ENCODE measurements at places on chromosomes 2 and 18. TPM values are rescaled to one million over a fixed set of nuclear protein-coding genes. Genes with fewer than 3 reads are reported as not detected.

DNA sequence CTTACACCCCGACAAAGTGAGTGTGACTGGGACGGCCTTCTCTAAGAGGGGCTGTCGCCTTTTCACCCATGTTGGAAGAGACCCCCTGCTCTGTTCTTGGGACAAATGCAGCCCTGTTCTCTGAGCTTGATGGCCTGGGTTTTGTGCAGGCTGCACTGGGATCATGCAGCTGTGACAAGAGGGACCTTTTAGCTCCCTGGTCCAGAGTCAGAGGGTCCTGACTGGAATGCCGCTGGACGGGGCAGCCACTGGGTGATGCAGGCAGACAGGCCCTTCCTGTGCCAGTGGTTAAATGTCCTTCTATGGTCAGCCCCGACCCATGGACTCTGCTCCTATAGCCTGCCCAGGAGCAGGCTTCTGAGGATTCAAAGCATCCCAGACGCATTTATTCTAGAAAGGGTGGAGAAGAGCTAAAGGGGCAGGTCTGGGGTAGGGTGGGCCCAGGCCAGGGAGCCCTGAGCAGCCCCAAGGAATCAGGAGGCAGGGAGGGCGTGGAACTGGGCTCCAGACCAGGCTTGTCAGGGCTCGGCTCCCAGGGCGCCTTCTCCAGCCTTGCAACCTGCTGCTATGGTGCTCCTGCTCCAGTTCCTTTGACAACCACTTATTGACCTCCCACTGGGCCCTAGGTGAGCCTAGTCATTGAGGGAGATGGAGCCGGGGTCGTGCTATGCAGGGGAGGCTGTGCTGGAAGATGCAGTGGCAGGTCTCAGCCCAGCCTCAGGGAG, 277.9 kb upstream of the HS6ST1 start:
- H3K27me3 ChIP-seq = no peaks in the 10 kb centered on the region
- no peaks in the 10 kb centered on the region for H3K36me3 ChIP-seq
- H3K27ac ChIP-seq = no peak overlapping the region
- no peaks in the 10 kb centered on the region for H3K4me1 ChIP-seq
- DNase-seq = no peak
- no peak overlapping the region for H3K4me3 ChIP-seq

DNA sequence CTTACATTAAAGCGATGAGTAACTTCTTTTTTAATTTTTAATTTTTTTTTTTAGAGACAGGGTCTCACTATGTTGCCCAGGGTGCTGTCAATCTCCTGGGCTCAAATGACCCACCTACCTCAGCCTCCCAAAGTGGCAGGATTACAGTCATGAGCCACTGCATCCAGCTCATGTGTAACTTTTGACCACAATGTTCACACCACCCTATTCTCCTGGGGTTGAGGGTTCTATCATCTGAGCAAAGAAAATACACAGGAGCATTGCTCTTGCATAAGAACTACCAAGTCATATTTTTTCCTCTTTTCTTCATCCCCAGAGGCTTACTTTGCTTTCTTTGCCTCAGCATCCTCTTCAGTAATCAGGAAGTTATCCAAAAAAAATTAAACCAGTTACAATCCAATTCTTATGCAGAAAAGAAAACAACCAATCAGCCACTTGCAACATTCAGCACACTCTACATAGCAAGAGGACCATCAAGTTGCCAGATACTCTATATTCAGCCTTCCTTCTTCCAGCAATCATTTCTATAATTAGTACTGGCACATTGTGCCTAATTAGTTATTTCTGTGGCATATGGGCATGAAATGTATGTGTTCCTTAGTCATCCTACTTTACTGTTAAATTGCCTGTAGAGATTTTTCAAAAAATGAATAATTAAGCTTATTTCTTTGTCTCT, 345.6 kb downstream of the AKAIN1 start:
- H3K27me3 ChIP-seq = no peaks in the 10 kb centered on the region
- DNase-seq = no peak
- no peaks in the 10 kb centered on the region for H3K4me1 ChIP-seq
- H3K36me3 ChIP-seq = no peaks in the 10 kb centered on the region
- H3K27ac ChIP-seq = no peak overlapping the region
- H3K4me3 ChIP-seq = no peak overlapping the region

DNA sequence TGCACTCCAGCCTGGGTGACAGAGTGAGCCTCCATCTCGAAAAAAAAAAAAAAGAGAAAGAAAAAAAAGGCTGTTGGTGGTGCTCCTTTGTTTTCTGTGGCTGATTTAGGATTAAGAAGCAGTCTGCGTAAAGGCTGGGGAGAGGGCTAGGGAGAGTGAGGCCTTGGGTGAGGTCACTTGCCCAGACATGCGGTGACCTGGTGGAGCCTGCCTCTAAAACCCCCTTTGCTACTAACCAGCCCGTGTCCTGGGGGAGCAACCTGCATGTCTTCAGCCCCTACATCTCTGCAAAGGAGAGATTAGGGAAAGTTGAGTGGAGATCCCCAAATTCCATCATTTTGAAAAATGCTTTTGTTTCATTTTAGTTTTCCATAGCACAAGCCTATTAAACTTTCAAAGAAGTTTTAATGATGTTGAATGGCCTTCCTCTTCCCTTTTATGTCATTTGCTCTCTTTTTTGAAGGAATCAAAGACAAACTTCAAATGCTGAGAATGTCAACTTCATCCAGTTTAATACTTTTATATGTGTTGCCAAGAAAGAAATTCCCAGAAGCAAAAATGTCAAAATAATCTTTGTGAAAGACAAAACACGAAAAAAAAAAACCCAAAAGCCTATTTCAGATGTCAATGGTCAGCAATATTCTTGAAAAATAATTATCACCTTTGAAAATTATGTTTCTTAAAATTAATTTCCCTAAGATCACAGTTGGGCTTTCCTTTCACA, 38.9 kb upstream of the RALBP1 start:
- no peak overlapping the region for H3K27ac ChIP-seq
- H3K4me1 ChIP-seq = peaks cover 6% of the 10 kb centered on the region
- H3K27me3 ChIP-seq = peaks cover 3% of the 10 kb centered on the region
- no peak for DNase-seq
- H3K36me3 ChIP-seq = no peaks in the 10 kb centered on the region

- H3K4me1 ChIP-seq = no peaks in the 10 kb centered on the region
- no peak for DNase-seq
- H3K4me3 ChIP-seq = no peak overlapping the region
These were observed 174.8 kb downstream of the UBR3 start for GRCh38 chr2:170002096-170002495.

DNA sequence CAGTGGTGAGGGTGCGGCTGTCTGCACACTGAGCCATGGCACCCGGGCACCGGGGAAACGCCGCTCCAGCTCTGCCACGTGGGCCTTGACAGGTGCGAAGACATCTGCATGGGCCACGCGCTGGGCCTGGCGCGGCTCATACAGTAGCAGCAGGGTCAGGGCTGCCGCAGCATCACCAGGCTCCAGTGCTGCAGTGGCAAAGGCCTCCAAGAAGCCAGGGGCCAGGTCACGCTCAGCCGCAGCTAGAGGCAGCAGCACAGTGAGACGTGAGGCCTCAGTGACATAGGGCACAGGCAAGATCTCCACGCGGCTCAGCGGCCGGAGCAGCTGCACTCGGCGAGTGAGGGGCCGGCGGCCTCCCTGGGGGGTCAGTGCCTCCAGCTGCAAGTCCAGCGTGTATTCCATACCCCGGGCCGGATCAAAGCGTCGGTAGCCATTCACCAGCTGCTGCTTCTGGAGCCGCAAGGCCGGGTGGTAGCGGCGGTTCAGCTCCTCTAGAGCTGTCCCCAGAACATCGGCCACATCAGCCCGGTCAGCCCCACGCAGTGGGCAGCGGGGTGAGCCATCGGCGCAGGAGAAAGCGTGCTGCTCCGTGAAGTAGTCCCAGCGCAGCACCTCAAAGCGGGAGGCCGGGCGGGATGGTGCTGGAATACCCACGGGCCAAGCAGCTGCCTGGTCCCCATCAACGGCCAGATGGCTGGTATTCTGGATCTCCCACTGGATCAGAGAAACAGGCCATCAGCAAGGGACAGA, 3.5 kb downstream of the CHPF start:
- no peak overlapping the region for H3K27ac ChIP-seq
- DNase-seq = no peak
- H3K36me3 ChIP-seq = peaks cover 8% of the 10 kb centered on the region
- no peak overlapping the region for H3K4me3 ChIP-seq
- peaks cover 21% of the 10 kb centered on the region for H3K4me1 ChIP-seq

- no peak overlapping the region for H3K4me3 ChIP-seq
- no peak overlapping the region for H3K27ac ChIP-seq
- H3K27me3 ChIP-seq = peaks cover 6% of the 10 kb centered on the region
- H3K36me3 ChIP-seq = no peaks in the 10 kb centered on the region
These were observed 102.7 kb upstream of the PTPRM start for GRCh38 chr18:7464245-7464966.

DNA sequence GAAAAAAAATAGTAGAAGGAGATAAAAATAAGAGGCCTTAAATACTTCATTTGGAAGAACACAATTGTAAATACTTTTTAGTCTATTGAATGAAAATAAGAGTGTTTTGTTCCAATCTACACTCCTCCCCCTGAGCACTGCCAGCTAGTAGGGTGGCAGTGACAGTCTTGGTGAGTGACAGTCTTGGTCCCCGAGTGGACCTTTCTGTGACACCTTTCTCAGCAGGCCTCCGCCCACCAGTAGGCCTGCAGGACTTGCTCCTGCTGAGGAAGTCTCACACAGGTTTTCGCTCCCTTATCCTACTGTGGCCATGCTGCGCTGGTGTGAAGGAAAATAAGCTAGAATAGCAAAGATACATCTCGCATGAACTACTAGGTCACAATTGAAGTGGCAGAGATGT, 666.8 kb downstream of the NR4A2 start:
- no peaks in the 10 kb centered on the region for H3K4me1 ChIP-seq
- DNase-seq = no peak
- no peaks in the 10 kb centered on the region for H3K36me3 ChIP-seq
- no peak overlapping the region for H3K4me3 ChIP-seq

DNA sequence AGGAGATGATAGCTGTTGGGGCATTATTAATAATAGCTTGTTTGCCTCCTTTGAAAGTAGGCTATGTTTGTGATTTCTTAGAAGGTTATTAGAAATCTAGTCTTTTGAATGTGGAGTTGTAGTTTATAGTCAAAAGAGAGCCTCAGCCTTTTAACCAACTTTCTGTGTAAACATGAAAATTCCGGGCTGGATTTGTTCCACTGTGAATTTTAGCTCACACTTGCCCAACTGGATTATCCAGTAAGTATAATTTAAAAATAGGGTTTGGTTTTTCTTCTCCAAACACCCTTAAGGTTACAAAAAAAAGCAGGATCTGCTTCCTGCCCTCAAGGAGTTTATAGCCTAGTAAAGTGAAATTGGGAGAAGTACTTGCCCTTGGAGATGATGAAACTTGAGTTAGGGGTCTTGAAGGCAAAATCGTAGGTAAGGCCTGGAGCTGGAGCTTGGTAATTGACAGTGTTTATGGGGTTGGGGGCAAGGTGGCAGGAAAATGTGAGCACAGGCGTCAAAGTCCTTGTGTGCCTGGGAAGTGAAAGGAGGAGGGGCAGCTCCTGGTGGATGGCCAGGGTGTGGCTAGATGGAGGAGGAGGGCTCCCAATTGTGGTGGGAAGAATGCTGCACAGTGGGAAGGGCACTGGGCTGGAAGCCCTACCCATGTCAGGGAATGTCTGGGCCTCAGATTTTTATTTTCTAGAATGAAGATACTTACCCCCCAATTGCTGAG, 21.3 kb downstream of the ITGA6 start:
- H3K4me3 ChIP-seq = no peak overlapping the region
- no peaks in the 10 kb centered on the region for H3K27me3 ChIP-seq
- H3K4me1 ChIP-seq = peaks cover 63% of the 10 kb centered on the region
- no peak overlapping the region for H3K27ac ChIP-seq
- DNase-seq = no peak

Gene AKAIN1
- total RNA-seq = not detected

Gene HAAO
- total RNA-seq = 1.0 TPM
